ENCODE measurements at places on chromosomes 11 and 22.

- DNase-seq = peak; percentile 6
These were observed 9.6 kb upstream of the HTATIP2 start for GRCh38 chr11:20353829-20354434.

DNA sequence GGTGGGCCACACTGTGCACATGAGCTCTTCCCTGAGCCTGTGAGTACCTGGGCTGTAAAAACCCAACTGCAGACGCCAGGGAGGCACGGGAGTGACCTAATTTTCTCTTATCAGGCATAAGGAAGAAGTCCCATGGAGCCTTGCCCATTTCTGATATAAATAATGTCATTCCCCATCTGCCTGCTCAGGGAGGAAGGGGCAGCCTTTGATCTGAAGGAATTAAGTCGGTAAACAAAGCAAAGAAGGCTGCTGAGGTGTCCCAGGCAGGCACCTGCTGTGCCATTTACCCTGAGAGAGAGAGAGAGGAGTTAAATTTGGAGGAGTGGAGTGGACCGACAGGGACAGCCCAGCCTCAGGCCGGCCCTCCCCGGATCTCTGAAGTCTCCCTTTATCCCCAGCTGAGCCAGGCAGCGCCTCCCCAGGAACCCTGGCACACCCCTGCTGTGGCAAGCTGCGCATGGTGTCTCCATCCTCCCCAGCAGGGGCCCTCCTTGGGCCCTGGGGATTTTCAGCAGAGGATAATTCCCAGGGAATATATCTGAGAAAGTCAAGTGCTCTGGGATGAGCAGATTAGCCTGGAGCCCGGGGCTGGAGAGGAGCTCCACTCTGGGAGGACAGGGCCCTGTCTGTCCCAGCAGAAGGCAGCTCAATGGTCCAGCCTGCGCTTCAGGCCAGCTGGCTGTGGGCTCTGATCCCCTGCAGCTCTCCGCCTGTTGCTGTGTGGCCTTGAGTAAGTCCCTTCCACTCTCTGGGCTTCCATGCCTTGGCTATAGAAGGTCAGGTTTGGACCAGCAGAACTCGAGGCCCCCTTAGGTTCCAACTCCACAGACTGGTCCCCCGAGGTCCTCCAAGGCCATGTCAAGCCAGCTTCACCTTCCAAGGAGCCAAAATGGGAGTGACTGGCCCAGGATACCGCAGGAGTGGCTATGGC, 17.5 kb upstream of the CABP7 start:
- DNase-seq = no peak

- DNase-seq = no peak
These were observed 76.1 kb upstream of the RTL6 start for GRCh38 chr22:44574057-44574639.

GRCh38 chr11:129077191-129077590, 114.9 kb downstream of the ARHGAP32 start:
- no peak for DNase-seq

- DNase-seq = no peak
These were observed 462.1 kb downstream of the OPCML start for GRCh38 chr11:133070021-133070713.

DNA sequence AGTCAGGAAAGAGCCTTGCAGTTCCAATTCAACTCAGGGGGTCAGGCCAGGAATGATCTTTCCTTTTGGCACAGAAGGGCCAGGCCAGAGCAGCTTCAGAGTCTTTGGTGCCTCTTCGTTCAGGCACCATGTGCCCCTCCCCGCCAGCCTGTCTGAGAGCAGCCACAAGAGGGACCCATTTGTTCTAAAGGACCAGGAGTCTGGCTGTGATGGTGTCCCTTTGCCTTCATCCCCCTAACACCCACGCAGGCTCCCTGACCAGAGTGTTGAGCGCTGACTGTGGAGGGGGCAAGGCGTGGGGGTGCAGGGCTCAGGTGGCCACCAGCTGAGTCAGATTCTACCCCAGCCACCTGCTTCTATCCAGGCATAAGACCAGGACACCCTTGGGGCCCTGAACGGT, 156.4 kb downstream of the TTC17 start:
- no peak for DNase-seq

DNA sequence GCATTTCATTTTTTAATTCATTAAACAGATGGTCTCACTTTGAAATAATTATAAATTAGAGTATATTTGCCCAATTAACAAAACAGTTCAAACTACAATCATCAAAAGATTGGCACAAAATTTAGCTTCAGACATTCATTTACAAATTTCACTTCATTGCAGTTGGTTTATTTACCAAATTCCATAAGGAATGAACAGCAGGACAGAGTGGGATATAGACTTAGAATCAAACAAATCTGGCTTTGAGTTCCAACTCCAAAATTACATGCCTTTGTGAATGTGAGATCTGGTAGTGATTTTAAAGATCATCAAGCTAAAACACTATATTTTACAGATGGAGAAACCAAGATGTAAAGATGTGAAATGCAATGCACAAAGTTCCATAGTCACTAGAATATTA, 310.7 kb upstream of the CNTN5 start:
- no peak for DNase-seq

DNA sequence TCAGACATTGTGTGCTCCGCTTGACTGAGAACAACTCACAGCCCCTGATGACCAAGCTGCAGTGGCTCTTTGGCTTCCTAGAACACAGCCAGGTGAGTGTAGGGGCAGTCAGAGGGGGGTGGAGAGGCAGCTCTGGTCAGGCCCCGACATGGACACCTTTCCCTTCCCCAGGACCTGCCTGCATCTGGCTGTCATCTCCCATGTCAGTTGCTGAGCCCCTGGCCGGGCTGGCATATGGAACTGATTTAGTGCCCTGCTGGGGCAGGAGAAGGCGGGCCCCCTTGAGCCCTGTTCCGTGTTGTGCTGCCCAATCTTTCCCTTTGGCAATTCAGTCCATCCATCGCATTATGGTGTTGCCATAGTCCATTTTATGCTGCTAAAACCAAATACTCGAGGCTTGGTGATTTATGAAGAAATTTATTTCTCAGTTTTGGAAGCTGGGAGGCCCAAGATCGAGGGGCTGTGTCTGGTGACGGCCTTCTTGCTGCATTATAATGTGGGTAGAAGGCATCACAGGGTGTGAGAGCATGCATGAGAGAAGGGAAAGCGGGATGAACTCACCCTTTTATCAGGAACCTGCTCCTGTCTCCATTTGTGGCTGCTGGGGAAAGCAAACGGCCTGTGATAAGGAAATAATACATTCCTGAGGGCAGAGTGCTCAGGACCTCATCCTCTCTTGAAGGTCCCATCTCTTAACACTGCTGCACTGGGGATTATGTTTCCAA, 19.0 kb downstream of the USP35 start:
- no peak for DNase-seq

DNA sequence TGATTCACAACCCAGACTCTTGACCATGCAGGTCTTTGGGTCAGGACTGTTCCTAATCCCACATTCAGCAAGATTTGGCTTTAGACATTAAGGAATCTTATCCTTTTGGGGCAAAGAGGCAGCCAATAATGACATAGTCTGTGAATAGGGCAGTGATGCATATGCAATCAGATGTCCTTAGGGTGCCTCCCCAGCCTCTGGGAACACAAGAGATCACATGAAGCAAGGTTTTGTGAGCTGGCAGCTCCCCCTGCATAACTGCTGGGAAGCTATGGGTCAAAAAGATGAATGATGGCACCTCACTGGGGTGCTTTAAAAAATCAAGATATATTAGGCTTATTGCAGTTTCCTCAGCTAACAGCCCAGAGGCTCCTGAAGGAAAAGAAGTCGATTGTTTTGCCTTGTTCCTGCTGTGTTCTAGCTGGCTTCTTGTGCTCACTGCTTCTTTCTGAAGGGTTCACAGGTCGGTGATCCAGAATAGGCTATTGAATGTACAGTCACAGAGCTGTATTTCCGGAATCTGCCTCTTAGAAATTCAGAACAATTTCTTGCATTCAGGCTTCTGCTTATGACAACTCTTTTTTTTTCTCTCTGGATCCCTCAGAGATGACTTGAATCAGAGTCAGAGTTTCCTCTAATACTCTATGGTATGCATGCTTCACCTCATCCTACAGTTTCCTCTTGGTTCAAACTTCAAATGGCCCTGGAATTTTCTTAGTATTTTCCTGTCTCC, 31.7 kb downstream of the INSC start:
- DNase-seq = no peak

DNA sequence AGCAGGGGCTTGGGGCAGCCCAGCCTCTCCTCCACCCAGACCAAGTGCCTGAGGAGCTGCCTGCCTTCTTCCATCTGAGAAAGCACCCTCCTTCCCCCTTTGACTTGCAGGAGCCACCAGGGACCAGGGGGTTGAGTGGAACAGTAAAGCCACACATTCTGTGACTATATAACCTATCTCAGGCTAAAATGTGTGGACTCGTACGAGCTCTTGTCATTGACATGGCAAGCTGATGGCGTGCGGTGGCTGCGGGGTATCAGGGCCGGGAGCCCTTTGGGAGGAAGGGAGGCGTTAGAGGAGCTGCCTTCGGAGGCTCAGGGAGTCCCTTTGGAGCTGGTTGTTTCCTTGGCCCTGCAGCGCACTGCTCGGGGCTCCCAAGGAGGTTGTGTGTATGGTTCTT, 84.5 kb downstream of the CEP164 start:
- no peak for DNase-seq

GRCh38 chr11:67998150-67999045, 5.5 kb downstream of the UNC93B1 start:
- no peak for DNase-seq

GRCh38 chr11:71082454-71082853, 169.9 kb downstream of the SHANK2 start:
- DNase-seq = no peak

GRCh38 chr22:38038426-38038825, 18.8 kb upstream of the PICK1 start:
- DNase-seq = no peak

DNA sequence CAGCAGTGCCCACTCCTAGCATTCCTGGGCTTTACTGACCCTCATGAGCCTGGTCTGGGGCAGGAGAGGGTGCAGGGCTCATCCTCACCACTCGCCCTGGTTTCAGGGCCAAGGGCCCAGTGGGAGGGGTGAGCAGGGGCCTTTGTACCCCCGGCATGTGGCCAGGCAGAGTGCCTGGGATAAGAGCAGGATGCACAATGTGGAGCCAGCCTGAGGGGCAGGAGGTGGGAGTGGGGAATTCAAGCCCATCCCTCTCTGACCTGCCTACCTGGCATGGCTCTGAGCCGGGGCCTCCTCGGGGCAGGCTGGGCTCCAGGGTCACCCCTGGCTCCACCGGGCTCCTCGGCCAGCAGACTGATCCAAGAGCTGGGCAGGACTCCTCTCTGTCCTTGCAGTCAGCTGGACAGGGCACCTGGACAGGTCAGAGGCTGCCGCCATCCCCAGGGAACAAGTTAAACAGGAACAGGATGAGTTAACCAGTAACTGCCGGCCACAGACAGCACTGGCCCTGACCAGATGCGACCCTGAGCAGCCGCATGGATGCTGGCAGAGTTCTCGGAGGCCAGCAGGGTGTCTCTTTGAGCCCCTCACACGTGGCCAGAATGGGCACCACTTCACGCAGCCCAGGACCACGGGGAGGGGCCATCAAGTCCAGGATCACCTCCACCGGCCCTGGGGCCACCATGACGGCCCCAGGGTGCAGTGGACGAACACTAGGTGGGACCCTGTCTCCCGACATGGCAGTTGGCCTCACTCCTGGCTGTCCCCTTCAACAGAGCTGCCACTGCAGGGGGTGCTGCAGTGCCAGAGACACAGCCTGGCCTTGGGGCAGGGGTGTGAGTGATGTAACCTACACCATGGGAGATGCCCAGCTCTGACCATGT, 5.0 kb downstream of the SIGIRR start:
- DNase-seq = no peak

GRCh38 chr22:33841281-33842005, 78.8 kb downstream of the LARGE1 start:
- DNase-seq = no peak

DNA sequence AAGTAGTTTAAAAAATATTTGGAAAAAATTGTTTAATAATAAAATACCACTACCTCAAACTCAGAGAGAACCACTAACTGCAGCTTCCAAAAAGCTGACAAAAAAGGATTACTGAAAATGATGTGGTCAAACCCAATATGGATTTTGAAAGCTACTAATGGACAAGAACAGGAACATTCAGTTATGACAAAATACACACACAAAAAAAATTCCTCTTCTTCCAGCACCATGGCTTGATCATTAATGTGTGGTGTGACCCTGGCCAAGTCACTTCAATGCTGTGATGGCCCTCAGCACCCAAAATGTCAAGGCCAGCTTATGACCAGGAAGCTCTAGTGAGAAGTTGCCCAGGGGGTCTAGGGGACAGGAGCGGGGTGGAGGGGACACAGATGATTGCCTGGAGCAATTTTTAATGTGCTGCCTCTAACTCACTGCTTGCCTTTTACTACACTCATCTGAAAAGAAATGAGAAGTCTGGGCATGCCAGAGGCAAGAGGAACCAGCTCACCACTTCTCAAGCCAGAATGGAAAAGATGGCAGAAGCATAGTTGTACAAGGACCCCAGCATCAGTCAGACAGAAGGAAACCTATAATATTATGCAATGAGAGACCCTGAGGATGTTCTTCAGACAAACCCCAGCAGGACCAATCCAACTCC, 2.2 kb downstream of the SMCO4 start:
- no peak for DNase-seq

DNA sequence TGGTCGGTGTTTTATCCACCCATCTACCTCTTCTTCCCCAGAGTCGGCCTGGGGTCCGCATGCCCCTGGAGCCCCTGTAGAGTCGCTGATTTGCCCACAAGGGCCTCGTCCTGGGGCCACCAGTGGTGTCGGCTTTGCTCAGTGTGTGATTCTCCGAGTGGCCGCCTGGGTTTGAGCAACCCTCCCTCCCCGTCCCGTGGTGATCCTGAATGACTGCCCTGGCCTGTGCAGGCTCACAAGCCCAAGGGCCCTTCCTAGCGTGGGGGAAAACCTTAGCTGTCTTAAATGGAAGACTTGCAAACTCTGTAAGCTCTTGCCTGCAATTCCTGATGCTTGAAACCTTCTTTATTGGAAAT, 128.3 kb downstream of the OSBP2 start:
- DNase-seq = no peak

- no peak for DNase-seq
These were observed 85.3 kb upstream of the HORMAD2 start for GRCh38 chr22:29994943-29995342.

DNA sequence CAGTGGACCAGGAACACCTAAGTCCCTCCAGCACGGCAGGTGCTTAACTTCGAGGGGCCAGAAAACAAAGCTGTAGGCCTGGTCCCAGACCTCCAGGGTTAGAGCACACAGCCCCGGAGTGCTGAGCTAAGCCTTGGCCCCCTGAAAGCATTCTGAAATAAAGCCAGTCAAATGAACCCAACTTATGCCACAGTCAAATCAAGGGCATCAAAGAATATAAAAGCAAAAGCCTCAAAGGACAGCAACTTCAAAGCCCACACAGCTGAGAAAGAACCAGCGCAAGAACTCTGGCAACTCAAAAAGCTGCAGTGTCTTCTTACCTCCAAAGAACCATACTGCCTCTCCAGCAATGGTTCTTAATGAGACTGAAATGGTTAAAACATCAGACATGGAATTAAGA, 39.1 kb downstream of the TMEM123 start:
- no peak for DNase-seq

- DNase-seq = no peak
These were observed 16.5 kb upstream of the BMAL1 start for GRCh38 chr11:13260963-13261588.

GRCh38 chr11:117387992-117388755, 60.5 kb downstream of the CEP164 start:
- DNase-seq = no peak

GRCh38 chr11:17498058-17498457, 21.4 kb upstream of the ABCC8 start:
- DNase-seq = no peak

Measured in right kidney (tissue), 9 donors.